NCI-H2029 treated with DMSO at 0.1 percent for 48 hours (cell line): ENCODE measurements at places on chromosomes 4 and X.

- DNase-seq: no peak
These were observed 41.9 kb downstream of the FRAS1 start for GRCh38 chr4:78099058-78099457.

GRCh38 chr4:8314691-8315255 is 45.2 kb downstream of the HTRA3 start:
- DNase-seq: no peak

DNA sequence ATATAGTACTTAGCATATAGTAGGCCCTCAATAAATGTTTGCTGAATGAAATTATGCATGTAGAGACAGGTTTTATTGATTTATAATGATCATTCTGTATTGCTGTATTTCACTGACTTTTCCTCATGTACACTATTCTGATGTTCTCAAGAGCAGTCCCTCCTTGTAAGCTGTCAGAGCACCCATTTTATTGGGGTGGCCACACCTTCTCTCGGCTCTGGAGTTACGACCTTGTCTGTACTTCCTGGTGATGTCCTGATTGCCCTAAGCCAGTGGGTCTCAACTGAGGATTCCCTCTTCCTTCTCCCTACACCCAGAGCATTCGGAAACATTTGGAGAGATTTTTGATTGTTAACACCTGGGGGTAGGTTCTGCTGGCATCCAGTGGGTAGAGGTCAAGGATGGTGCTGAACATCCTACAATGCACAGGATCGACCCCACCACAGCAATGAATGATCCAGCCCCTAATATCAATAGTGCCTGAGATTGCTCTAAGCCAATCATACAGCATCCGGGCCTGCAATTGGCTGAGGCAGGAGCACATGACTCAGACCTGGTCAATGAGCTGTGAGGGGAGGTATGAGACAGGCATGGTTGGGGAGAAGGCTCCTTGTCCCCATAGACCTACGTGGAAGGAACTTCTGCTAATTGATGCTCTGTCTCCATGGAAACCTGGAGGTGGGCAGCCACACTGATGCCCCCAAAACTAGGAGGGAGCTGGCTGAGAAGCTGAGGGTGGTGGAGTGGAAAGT is 58.8 kb downstream of the CLDN34 start:
- DNase-seq: no peak

DNA sequence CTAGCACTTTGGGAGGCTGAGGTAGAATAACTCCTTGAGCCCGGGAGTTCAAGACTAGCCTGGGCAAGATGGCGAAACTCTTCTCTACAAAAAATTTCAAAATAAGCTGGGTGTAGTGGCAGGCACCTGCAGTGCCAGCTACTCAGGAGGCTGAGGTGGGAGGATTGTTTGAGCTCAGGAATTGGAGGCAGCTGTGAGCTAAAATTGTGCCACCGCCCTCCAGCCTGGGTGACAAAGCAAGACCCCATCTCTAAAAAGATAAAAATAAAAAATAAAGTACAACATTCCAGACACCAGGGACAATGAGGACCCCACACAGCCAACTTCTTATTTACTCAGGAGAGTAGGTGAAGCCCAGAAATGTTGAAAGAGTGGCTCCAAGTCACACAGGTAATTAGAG is 53.0 kb downstream of the APBB2 start:
- DNase-seq: no peak

DNA sequence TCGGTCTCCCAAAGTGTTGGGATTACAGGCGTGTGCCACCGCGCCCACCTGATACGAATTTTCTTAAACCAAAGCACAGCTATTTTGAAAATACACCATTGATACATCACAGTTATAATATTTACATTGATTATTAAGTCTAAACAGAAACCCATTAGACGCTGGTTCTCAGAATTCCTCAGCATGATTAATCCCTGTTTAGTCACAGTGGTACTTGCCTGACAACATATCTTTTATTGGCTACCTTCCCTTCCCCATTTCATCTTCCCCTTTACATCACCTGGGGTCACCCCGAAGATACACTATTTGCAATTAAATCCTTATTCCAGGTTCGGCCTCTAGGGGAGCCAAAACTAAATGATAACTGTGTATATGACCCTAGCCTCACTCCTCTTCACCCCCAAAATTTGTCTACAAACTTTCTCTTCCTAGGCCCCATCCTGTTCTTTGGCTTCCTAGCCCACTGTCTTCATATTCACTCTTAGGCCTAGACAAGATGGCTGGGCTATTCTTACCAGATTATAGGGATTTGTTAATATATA is 36.8 kb upstream of the IL1RAPL1 start:
- no peak for DNase-seq

DNA sequence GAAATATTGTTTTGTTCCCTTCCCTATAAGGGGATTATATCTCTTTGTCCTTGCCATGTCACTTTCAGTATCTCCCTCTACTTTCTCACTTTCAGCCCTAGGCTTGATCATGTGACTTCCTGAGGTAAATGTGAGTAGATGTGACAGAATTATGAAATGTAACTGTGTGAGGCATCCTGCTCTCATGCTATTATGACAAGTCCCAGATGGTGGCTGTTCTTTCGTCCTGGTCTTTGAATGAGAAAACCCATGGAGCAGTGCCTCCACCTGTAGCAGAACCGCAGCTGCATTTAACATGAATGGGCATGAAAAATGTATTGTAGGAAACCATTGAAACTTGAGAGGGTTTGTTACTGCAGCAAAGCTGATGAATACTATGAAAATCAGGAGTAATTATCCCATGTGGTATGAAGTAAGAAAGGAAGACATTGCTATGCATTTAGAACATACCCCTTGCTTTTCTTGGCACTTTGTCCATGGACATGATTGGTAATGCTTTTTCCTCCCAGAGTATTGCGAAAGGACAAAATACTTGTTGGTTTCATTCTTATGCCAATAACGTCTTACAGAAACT is 202.2 kb upstream of the GPRIN3 start:
- DNase-seq: no peak

DNA sequence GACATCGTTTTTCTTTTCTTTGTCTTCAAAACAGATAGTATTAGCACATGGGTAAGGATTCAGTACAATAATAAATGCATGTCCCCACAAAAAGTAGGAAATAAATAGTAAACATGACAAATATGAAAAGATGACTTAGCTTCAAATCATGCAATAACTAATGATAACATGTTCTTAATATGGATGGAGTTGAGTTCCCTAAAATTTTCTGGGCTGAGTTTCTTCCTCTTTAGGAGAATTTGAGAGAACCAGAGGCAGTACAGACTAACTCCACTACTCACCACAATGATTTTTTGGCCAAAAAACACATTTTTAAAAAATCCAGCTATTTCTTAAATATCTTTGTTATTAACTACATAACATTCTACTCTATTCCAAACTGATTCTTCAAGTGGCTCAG is 432.3 kb upstream of the HS3ST1 start:
- DNase-seq: no peak

DNA sequence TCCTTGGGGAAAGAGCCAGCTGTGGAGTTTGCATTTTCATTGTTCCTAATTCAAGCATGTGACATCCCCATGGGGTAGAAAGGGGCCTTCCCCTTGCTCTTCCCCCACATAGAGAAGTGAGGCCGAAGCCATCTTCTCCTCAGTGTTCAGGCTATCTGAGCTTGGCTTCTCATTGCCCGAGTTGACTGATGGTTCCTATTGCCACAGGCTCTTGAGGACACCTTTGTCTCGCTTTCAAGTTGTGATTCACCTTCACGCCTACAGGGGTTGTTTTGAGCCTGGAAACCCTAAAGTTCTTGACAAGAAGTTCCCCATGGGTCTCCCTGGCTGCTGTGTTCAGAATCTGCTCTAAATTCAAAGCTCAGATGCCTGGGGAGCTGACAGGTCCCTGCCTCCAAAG is 25.0 kb downstream of the CCNQ start:
- DNase-seq: no peak

DNA sequence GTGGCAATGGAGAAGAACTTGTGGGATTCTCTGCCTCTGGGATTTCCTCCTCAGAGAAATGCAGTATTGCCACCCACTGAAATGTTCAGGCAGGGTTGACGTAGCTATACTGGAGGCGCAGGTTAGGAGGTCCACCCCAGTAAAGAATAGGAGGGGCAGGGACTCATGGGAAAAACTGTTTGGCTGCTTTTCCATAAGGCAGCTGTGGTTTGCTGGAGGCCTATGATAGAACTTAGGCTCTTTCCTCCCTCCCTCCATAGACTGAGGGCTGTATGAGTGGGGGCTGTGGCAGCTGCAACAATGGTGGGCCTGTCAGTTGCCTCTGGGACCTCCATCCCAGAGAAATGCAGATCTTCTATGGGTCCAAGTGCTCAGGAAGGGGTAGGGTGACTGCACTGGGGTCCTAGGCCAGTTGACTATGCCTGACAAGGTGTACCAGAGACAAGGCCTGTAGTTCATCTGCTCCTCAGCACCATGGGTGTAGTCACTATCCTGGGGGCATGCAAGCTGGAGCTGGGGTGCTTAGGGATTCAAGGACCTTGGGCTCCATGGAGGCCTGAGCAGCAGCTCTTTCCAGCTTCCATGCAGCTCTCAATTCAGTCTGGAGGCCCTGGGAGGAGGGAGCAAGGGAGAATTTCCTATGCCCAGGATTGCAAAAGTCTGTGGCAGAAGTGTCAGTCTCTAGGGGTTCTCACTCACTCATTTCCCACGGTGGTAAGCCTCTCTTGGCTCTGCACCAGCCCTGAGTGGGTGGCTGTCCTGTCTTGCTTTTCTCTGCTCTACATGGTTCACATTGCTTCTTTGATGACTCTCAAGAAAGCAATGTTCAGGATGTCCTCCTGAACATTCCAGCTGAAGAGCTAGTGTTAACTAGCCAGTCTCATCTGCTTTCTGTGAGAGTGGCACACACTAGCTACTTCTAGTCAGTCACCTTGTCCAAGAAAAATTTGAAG is 353.0 kb downstream of the IDS start:
- DNase-seq: no peak

GRCh38 chr4:101066626-101067170 is 280.6 kb downstream of the PPP3CA start:
- no peak for DNase-seq

DNA sequence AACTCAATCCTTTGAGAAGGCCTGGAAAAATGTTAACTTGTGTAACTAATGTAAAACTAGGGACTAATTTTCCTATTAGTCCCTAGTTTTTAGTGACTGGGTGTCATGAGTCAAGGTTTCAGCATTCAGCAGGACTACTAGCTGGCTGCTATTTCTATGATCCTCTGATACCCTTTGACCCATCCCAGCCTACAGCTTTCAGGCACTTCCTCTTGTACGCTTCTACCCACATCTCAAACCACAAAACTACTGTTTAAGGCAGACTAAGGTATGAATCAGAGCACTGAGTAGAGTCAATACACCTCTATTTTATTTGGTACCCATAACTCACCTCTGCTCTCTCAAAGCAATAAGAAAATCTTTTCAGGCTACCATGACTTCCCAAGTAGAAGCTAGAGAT is 809.6 kb downstream of the PDHA2 start:
- no peak for DNase-seq

DNA sequence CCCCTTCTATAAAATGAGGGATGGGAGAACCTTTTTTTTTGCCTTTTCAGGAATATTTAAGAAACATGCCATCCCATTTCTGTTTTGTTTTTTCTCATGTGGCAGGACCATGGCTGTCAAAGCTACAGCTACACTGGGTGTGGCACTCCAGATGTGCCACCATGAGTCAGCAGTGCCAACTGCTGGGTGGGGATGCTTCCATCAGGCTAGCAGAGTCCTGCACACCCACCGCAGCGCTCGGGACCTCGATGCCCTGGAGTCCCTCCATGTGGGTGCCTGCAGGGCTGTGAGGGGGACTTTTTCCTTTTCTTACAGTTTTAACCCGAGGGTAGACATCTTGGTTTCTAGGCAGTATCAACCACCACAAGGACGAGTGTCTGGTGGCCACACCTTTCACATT is 352.6 kb downstream of the NR3C2 start:
- DNase-seq: no peak
